ENCODE measurements at places on chromosomes 1 and 21.

GRCh38 chr1:211830055-211830327 lies 572 bp downstream of the LPGAT1 start:
- DNase-seq = no peak

GRCh38 chr1:119209596-119210295 lies 69.3 kb upstream of the WARS2 start:
- no peak for DNase-seq

GRCh38 chr1:27296773-27297291 lies 25.1 kb upstream of the TMEM222 start:
- DNase-seq = peak; percentile 8

GRCh38 chr1:219585837-219586455 lies 27.0 kb downstream of the ZC3H11B start:
- DNase-seq = no peak

DNA sequence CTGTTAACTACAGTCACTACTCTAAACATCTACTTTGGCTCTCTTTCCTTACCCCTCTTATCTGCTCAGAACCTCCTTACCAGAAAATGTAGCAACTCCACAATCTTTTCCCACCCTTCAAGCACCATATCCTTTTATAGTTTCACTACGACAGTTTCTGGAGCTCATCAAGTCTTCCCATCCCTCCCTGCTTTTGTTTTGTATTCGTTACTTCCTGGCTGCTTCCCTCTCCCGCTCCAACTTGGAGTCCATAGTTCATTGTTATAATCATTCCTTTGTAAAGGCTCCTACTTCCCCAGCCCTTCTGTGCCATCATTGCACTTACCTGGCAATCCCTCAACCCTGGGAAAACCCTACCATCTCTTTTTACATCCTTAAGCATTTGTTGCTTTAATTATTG lies 18.0 kb downstream of the MPZL1 start:
- DNase-seq = no peak

Data from pulmonary artery endothelial cell (primary cell).